NCI-H1092 (cell line): ENCODE measurements at places on chromosomes 11 and 22.

- no peak for DNase-seq
Measured at GRCh38 chr11:21262992-21263391, 593.6 kb downstream of the NELL1 start.

DNA sequence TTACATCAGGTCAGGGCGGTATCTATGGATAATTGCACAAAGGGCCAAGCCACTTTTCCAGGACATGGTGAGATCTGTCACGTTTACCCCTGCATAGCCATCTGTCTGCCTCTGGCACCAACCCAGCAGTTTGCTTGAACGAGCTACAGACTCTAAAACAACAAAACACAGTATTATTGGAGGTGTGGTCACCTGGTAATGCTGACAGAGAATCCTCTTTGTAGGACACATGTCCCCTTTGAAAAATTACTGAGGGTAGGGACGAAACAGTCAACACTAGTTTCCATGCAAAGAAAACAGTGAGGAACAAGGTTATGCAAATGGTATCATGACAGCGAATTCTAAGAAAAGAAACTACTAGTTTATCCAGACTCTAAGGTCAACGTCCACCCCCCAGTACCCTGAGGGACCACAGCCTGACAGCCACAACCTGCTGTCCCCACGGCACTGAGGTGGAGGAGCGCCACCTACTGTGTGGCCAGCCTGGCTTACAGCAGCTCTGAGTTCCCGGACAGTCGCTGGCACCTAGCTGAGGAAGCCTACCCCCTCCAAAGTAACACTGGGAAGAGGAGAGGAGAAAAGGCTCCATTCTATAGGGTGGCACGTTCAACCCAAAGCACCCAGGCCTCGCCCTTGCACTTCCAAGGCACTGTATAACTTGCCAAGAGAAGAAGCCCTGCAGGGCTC, 117.4 kb upstream of the BID start:
- no peak for DNase-seq

GRCh38 chr22:41237707-41238569, 2.8 kb downstream of the CHADL start:
- DNase-seq, result peak; percentile 70

GRCh38 chr11:44950625-44951476, at the start of gene TP53I11:
TSS of gene TP53I11 (minus strand) at chr11:44950883. CDS start at chr11:44938335, 12,548 bp downstream.
- DNase-seq, result peak; percentile 62

DNA sequence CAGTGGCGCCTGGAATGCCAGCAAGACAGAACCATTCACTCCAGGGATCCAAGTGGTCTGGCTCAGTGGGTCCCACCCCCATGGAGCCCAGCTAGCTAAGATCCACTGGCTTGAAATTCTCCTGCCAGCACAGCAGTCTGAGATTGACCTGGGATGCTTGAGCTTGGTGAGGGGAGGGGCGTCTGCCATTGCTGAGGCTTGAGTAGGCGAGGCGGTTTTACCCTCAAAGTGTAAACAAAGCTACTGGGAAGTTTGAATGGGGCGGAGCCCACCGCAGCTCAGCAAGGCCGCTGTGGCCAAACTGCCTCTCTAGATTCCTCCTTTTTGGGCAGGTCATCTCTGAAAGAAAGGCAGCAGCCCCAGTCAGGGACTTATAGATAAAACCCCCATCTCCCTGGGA, 125.7 kb upstream of the DDI1 start:
- no peak for DNase-seq

DNA sequence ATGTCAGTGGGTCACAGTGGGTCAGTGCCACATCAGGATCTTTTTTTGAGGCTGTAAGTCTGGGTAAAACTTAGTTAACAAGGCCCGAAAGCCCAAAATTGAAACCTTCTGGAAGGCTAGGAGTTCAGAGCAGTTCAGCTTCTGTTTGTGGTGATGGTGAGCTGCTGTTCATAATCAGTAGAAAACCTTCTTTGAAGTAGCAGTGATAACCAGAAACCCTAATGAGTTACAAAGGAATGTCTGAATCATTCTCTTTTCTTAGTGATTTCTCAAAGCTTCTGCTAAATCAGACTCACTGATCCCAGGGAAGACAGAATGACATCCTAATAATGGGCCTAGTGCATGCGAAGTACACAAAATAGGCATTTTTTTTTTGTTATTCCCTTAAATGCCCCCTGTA, 124.7 kb downstream of the PARVA start:
- no peak for DNase-seq

- DNase-seq, result no peak
Measured at GRCh38 chr22:30127749-30128166, 47.5 kb downstream of the HORMAD2 start.

GRCh38 chr11:40179541-40179940, 1279.9 kb downstream of the LRRC4C start:
- no peak for DNase-seq

DNA sequence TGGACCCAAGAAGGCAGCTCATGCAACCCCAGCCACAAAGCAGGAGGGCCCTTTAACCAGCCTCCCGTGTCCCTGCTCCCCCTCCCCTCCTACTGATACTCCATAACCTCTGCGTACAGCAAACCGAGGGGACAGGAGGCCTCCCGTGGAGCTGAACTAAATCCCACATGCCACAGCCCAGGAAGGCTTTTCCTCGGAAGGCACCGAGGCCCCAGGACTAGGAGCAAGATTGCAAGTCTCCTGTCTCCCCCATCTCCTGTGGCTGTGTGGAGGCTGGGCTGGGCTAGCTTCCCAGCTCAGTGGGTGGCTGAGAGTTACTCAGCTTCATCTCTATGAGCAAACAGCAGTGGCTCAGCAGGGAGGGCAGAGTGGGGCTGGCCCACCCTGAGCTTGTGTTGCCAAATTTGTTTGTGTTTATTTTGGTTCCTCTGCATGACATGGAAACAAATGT, 62.7 kb upstream of the NECTIN1 start:
- no peak for DNase-seq

GRCh38 chr11:94775567-94776327, 7.6 kb downstream of the AMOTL1 start:
- peak; percentile 76 for DNase-seq

DNA sequence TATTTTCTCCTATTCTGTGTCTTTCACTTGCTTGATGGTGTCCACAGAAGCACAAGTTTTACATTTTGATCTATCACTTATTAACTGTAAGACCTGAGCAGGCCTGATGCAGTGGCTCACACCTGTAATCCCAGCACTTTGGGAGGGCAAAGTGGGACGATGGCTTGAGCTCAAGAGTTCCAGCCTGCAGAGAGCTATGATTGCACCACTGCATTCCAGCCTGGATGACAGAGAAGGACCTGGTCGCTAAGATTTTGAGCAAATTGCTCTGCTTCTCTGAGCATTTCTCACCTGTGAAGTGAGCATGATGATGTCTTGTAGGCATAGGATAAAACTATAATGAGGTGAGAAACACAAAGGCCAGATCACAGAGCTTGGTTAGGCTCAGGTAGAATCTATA, 6.7 kb downstream of the CCDC87 start:
- no peak for DNase-seq

- DNase-seq, result peak; percentile 73
Measured at GRCh38 chr11:16815047-16815767, 76.8 kb downstream of the C11orf58 start.

- no peak for DNase-seq
Measured at GRCh38 chr11:8138526-8138925, 30.3 kb downstream of the RIC3 start.

- no peak for DNase-seq
Measured at GRCh38 chr11:67490727-67491065, 7.9 kb downstream of the AIP start.

DNA sequence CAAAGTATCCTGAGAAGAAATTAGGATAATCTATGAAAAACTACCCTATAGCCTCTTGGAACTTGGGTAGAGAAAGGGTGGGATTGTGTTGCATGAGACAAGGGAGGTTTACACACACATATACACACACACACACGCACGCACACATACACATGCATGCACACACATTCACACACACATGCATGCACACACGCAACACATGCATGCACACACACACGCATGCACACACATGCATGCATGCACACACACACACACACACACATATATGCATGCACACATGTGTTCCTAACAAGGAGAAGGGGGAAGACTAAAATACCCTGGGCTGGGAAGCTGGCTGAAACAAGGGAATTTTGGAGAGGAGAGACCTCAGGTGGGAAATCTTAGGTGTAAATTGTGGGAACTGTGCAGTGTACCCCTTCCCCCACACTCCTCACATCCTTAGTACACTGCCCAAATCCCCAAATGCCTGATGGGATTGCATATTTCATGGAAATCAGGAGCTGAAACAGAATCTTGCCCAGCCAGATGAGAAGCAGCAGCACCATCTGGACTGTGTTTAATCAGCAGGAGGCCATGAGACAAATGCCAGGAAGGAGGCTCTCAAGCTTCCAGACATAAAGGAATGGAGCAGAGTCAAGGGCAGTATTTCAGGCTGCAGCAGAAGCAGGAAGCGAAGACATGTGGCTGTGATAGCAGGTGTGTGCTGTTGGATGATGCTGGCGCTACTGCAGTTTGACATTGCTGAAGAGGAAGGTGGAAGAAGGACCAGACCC, 14.6 kb upstream of the POLD3 start:
- DNase-seq, result peak; percentile 45

DNA sequence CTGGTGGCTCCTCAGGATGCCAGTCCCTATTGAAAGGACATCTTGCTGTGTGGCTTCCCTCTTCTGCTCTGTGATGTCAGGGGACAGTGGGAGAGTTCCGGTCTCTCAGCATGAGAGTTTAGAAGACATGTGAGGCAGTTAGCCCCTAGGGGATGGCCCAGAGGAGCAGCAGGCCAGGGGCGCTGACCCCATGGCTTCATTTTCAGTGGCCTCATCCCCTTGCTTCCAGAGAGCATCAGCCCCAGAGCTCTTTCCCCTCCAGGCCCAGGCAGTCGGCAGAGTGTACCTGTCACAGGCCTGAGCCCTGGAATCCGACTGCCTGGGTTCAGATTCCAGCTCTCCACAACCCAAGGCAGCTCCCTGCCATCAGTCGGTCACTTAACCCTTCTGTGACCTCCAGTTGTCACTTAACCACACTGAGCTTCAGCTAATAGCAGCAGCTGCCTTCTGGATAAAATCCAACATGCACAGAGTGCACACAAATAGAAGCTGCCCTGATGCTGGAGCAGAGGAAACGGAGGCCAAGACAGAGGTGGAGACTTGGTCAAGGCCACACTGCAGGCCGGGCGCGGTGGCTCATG, 14.1 kb upstream of the LRRC10B start:
- peak; percentile 35 for DNase-seq
